ENCODE measurements at places on chromosomes 11 and 22.

GRCh38 chr22:35629406-35630216 lies 12.5 kb upstream of the MB start:
- peak; percentile 98 for DNase-seq

DNA sequence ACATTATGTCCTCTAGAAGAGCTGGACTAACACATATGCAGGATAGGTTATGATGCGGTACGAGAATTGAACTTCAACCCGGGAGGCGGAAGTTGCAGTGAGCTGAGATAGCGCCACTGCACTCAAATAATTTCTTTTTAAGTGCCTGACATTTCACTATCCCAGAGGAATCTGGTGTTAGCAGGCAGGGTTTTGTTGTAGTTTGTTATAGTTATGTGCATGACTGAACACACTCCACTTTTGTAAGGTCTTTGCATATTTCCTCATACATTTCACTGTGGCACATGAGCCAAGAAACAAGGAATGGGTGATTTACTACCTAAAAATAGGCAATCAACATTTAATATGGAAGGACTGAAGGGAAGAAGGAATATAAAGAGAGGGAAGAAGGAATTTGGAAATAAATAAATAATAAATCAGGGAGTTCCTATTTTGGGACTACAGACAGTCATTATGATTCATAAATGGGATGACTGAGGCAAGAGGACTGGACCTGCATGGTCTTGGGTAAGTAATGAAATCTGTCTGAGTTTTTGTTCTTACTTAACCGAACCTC lies 8.7 kb upstream of the HIPK3 start:
- DNase-seq: no peak

DNA sequence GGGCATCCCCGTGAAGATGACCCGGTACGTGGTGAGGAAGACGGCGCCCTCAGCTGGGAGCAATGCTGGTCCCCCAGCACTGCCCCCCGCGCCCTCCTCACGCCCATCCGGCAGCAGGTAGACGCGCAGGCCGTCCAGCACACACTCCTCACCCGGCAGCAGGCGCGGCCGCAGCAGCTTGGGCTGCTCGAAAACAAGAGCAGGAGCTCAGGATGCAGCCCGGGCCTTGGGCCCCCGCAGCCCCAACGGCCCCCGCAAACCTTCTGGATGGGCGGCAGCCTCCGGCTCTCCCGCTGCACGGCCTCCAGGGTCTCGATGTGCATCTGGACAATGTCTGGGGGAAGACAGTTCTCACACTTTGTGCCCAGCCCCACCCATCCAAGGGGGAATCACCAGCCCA lies 13.3 kb downstream of the SBF1 start:
- no peak for DNase-seq

GRCh38 chr11:64598106-64598796 lies 7.2 kb downstream of the SLC22A12 start:
- no peak for DNase-seq

DNA sequence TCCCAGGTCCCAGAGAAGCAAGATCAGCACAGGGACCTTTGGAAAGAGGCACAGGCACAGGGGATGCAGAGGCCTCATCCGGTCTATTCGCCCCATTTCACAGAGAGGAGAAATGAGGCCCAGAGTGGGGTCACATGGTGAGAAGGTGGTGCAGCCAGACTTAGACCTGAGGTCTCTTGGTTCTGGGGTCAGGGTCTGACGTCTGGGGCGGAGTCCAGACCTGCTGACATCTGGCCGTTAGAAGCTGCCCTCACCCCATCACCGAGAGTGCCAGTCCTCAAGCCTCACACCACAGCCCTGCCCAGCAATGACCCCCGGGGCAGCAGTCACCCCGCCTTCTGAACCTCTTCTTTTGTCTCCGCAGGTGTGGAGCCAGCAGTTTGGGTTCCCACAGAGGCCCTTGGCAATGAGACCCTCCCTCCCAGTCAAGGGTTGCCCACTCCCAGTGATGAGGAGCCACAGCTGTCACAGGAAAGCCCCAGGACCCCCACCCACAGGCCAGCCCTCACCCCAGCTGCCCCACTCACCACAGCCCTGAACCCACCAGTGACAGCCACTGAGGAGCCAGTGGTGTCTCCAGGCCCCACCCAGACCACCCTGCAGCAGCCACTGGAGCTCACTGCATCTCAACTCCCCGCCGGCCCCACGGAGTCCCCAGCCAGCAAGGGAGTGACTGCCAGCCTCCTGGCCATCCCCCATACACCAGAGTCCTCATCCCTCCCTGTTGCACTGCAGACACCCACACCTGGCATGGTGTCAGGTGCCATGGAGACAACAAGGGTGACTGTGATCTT lies 62.4 kb downstream of the OTOG start:
- no peak for DNase-seq

GRCh38 chr11:130674686-130675308 lies 226.4 kb downstream of the ADAMTS15 start:
- DNase-seq: no peak

DNA sequence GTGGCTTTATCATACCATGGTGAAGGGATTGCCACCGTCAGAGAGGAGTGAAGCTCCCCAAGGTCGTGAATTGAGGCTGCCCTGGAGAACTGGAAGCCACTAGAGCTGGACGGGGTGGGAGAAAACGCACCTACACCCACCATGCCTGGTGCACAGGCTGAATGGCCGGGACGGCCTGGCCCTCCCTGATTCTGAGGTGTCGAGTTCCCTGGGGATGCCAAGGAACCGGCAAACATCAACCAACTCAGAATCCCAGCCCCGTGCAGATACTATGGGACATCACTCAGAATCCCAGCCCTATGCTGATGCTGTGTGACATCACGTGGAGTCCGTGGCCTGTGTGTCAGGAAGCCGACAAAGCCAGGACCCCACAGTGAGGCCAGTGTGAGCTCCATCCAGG lies 650.0 kb downstream of the BRD1 start:
- no peak for DNase-seq

DNA sequence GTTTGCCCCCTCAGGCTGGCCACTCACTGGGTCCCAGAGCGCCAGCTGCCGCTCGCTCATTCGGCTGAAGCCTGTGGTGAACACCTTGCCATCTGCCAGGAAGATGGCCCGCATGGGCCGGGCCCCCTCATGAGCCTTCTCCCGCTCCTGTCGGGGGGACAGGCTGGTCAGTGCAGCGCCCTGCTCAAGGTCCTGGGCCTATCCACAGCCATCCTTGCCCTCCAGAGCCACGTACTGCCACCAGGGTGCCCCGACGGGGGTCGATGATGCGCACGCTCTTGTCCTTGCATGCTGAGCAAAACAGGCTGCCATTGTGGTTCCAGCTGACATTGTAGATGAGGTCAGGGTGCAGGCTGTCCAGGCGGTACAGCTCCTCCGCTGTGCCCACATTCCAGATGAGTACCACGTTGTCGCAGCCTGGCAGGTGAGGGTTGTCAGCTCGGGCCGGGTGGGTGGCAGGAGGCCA lies 2.1 kb downstream of the CORO1B start:
- no peak for DNase-seq

DNA sequence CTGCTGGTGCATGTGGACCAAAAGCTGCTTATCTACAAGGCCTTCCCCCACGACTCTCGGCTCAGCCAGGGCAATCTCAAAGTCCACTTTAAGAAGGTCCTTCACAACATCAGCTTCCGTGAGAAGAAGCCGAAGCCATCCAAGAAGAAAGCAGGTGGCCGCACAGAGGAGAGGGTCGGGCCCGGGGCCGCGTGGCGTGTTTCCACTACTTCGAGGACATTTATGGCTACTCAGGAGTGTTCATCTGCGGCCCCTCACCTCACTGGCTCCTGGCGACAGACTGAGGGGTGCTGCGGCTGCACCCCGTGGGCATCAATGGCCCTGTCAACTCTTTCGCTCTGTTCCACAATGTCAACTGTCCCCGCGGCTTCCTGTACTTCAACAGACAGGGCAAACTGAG lies 16.2 kb upstream of the SLC5A4 start:
- no peak for DNase-seq

GRCh38 chr22:32018056-32018455 lies 25.0 kb upstream of the SLC5A1 start:
- DNase-seq: peak; percentile 74

DNA sequence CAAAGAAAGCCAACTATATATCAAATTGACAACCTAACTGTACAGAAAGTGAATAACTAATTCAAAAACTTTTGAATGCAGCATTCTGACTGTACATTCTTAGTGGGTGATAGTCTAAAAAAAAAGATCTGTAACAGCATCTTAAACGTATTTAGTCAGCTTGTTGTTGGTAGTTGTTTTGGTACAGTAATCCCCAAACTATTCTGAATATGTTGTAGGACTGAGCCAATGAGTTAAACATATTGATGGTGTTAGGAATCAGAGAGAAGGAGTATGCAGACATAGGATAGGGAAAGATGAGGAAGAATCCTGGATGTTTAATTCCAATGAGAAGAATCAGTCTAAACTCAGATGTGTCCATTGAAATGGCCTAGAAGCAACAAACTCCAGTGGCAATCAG lies 41.9 kb upstream of the KIRREL3 start:
- DNase-seq: peak; percentile 13

DNA sequence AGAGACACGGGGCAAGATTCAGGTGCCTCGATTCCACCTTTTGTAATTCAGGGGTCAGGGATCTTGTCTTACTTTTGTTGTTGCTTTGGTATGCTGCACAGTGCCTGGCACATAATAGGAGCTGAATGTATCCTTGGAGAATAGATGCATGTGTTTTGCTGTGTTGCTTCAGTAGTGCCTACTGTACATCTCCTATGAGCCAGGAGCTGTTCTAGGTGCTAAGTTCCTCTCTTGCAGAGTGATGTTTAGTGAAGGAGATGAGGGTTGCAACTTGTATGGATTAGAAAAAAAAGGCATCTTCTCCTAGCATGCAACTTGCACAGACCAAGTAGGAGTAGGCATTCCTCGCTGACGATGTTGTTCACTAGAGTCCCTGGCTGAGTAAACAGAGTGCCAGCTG lies 555.4 kb downstream of the NTM start:
- no peak for DNase-seq

GRCh38 chr22:17963015-17963414 lies 61.3 kb downstream of the MICAL3 start:
- DNase-seq: no peak

DNA sequence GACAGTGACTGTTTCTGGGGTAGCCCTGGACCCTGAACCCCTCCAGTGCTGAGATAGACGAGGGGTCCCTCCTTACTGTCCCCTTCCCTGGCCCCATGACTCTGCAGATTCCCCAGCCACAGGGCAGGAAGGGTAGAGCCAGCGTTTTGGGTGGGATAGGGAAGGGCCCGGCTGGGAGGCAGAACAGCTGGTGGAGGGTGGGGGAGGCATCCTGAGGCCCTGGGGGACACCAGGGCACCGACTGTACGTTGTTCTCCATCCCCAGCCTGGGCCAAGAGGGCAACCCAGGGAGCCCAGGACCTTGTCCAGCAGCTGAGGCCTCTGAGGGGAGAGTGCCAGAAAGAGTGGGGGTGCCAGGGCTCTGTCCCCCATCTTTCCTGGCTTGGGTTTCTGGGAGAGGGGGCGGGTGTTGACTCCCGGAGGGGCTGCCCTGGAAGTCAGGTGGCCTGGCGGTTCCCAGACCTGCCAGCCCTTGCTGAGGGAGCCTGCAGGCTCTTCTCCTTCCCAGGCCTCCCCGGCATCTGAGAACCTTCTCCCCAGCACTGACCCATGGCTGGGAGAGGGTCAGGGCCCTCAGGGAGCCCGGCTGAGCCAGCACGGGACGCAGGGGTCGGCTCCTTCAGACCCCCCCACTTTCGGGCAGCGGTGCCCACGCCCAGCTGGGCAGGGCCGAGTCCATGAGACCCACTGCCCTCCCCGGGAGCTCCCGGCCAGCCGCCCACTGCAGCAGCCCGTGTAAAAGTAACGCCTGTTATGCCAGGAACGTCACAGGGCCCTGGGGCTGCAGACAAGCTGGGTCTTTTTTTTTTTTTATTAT lies 30.3 kb downstream of the IGF2 start:
- no peak for DNase-seq

- DNase-seq: no peak
Measured at GRCh38 chr11:119640541-119640940, 88.5 kb downstream of the NECTIN1 start.

GRCh38 chr11:66189031-66189745 lies 79.3 kb upstream of the RAB1B start:
- DNase-seq: peak; percentile 9
